ENCODE measurements at places on chromosomes 6 and 20. TPM values are rescaled to one million over a fixed set of nuclear protein-coding genes. Genes with fewer than 3 reads are reported as not detected.

- no peak for DNase-seq
These were observed 82.5 kb upstream of the PTPN1 start for GRCh38 chr20:50427719-50428083.

DNA sequence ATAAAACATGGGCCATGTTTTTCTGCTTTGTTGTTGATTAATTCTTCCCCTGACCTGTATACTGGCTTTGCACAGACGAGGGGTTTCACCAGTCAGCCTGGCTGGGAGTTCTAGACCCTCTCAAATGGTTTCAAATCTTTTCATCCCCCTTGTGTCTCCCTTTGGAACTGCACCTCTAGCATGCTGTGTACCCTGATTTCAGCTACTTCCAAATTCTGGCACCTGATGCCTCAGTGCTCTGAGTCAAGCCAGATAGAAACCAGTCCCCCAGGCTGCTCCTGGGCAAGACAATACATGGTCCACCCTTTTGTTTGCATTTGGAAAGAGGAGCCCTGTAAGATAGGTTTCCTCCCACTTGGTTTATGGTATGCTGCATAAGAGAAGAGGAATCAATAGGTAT lies 290.2 kb downstream of the BTBD3 start:
- DNase-seq: peak; percentile 3

DNA sequence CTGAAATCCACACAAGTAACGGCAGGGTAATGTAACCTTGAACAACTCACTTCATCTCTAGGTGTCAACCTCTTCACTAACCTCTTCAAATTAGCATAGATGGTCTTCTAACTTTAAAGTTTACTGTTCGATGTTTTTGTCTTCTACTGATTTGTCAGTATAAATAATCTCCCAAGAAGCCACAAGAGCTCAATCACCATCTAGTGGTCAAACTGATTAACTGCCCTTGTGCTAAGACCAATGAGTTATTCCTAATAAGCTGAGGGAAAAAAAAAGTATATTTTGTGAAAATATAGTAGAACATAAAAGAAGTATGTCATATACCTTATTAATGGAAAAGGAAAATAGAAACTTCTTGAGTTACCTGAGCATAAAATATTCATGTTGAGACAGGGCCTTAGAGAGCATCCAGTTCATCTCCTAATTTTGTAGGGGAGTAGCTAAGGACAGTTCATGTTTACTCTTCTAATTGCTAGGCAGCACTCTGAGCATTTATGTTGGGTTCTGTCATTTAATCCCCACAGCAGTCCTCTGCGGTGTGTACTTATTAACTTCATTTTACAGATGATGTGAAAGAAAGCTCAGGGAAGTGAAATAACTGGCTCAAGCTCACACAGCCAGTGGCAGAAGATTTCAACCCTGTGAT lies 317.1 kb downstream of the ESR1 start:
- no peak for DNase-seq

GRCh38 chr20:50065325-50065615 lies 47.7 kb downstream of the UBE2V1 start:
- DNase-seq: no peak

Gene HLA-DQA1
- 3.9 TPM for total RNA-seq
